T-helper 17 cell (primary cell): ENCODE measurements at places on chromosomes 1 and 21.

GRCh38 chr1:114574365-114574764 lies 7.0 kb downstream of the BCAS2 start:
- no peak overlapping the region for H3K27ac ChIP-seq
- H3K27me3 ChIP-seq: no peaks in the 10 kb centered on the region
- H3K36me3 ChIP-seq: peaks cover 15% of the 10 kb centered on the region
- no peak overlapping the region for H3K4me3 ChIP-seq

- H3K27me3 ChIP-seq: peaks cover 26% of the 10 kb centered on the region
- no peak overlapping the region for H3K4me3 ChIP-seq
- DNase-seq: no peak
- no peak overlapping the region for H3K27ac ChIP-seq
- H3K36me3 ChIP-seq: no peaks in the 10 kb centered on the region
Observed at GRCh38 chr1:36763771-36764170, 270.5 kb downstream of the GRIK3 start.

- H3K27ac ChIP-seq: no peak overlapping the region
- no peak overlapping the region for H3K4me3 ChIP-seq
- H3K27me3 ChIP-seq: no peaks in the 10 kb centered on the region
Observed at GRCh38 chr21:14706712-14707510, 160.8 kb upstream of the SAMSN1 start.

GRCh38 chr21:44701541-44701940 lies 4.6 kb downstream of the KRTAP10-12 start:
- H3K4me1 ChIP-seq: peaks cover 17% of the 10 kb centered on the region
- no peak overlapping the region for H3K27ac ChIP-seq

DNA sequence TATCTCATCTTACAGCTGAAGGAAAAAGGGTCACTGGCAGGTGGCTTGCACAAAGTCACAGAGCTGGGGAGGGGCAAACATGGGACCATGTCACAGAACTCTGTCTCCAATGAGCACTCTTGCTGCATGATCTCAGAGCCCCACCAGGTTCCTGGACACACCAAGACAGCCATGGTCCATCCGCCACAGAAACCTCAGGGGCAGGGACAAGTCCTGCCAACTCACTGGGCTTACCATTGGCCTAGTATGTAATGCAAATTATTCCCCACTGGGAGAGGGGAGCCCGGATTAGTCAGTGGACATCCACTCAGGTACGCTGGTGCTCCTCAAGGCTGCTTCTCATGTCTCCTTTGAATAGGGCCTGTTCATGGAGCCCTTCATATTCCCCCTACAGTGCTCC lies 14.2 kb downstream of the S100A7A start:
- no peaks in the 10 kb centered on the region for H3K4me1 ChIP-seq
- no peak overlapping the region for H3K4me3 ChIP-seq
- H3K27me3 ChIP-seq: peaks cover 63% of the 10 kb centered on the region
- no peaks in the 10 kb centered on the region for H3K36me3 ChIP-seq

DNA sequence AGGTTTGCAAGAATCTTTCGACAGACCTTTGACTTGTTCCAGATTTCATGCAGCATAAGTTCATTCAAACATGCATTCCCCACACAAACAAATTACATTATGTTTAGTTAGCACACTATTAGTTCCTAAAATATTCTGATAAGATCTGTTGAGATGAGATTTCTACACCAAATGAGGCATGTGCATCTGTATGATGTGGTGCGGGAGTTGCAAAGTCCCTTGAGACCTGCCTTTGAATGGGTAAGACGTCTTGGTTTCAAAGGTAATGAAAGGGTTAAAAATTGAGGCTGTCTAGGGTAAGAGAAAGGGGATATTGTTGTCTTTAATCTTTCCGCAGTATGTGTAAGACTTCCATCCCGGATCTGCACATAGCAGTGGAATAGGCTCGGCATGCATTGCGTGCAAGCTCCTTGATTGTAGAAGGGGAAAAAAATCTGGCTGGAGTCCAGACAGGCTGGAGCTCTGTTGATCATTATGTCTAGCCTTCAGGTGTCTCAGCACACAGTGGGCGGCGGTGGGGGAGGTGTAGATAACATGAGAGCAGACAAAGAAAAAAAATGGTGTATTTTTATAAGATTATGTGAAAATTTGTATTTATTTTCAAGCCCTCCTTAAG lies 296.6 kb downstream of the PTPRC start:
- no peaks in the 10 kb centered on the region for H3K27me3 ChIP-seq
- no peak overlapping the region for H3K27ac ChIP-seq
- H3K4me1 ChIP-seq: peaks cover 18% of the 10 kb centered on the region

GRCh38 chr1:205379056-205379455 lies 22.3 kb upstream of the KLHDC8A start:
- H3K4me1 ChIP-seq: peaks cover 19% of the 10 kb centered on the region
- DNase-seq: no peak
- no peak overlapping the region for H3K4me3 ChIP-seq
- peaks cover 2% of the 10 kb centered on the region for H3K36me3 ChIP-seq
- H3K27ac ChIP-seq: no peak overlapping the region
